Tibial artery (tissue), 4 donors: ENCODE measurements at places on chromosomes 12 and 14.
A peak's percentile ranks its signal among the peaks of the same experiment; 100 is the strongest.

DNA sequence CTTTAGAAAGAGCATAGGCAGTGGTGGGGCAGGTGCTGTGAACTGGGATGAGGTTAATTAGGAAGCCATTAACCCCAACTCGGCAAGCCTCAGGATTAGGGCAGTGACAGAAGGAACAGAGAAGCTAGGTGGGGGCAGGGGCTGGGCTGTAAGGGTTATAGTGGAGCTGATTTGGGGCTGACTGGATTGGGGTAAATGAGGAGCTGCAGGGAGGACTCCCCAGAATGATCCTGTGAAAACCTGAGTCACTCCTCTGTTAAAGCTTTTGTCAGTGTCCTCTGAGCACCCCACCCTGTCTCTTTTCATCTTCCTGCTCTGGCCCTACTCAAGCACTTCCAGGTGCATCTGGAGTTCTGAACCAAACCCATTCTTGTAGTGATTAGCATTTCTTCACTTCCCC lies 4.4 kb downstream of the KLC1 start:
- no peak for DNase-seq

- no peak for DNase-seq
Measured at GRCh38 chr12:111687255-111687654, 1.4 kb downstream of the ACAD10 start.

GRCh38 chr12:111584959-111585358 lies 14.2 kb downstream of the ATXN2 start:
- DNase-seq, result no peak

DNA sequence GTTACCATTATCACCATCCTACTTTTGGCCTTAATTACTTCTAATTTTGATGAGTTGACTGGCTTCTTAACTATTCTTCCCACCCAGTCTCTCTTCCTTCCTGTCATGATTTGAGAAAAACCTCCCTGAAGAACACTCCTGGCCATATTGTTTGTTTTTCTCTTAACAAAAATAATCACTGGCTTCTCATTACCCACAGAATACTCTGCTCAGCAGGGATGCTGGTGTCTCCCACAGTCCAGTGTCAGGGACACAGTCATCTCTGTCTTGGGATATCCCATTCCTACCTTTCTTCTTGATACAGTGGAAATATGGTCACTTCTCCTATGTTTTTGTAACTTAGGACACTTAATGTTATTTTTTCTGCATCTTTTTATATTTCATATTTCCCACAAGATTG lies 103.7 kb downstream of the SRGAP1 start:
- no peak for DNase-seq

DNA sequence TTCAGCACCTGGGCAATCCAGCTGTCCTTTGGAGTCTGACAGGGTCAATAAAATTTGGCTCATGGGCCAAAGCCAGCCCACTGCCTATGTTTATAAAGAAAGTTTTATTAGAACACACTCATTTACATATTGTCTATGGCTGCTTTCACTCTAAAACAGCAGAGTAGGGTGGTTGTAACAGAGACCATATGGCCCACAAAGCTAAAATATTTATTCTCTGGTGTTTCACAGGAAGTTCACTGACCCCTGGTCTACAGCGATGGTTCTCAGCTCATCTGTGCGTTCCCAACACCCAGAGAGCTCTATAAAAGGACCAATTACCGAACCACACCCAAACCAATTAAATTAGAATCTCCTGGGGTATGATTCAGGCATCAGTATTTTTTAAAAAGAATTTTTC lies 37.7 kb upstream of the RTRAF start:
- no peak for DNase-seq

- no peak for DNase-seq
Measured at GRCh38 chr12:95463050-95463449, 10.9 kb upstream of the METAP2 start.

DNA sequence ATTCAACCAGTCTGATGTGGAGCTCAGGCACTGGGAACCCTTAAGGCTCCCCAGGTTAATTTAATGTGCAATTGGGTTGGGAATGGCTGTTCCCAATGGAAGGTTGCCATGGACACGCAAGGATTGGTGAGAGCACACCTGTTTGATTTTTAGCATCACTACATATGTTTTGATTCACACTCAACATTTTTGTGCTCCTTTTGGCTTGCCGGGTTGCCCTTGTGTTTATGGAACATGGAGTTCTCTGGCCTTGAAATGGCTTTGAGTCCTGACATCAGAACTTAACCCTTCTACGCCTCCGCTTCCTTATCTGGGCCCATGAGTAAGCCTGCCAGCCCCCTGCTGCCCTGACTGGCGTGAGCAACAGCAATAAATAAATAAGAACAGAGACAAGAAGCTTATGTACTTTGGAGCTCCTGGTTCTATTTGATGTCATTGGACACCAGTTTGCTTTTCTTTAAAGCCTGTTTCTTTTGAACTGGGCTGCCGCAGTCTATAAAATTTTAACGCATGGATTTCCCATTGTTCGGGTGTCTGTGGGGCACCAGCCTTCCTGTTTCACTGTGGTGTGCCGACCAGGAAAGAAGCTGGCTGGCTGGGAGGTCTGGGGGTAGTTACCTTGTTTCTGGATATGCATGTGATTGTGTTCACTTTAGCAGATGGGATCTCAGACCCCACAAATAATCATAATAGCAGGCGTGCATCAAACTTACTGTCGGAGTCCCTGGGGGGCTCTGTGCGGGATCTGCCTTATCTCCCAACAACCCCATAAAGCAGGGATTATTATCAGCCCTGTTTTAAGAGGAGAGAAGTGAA lies 27.8 kb downstream of the TBX3 start:
- DNase-seq, result no peak

GRCh38 chr14:61719344-61720293 lies 24.3 kb downstream of the HIF1A start:
- no peak for DNase-seq

GRCh38 chr12:133106253-133106652 lies 23.8 kb downstream of the ZNF891 start:
- no peak for DNase-seq

- DNase-seq, result peak; percentile 65
Measured at GRCh38 chr12:46825591-46826414, at the start of gene SLC38A4. SLC38A4 (minus strand) TSS chr12:46825997; CDS start chr12:46793071, 32,926 bp downstream.

DNA sequence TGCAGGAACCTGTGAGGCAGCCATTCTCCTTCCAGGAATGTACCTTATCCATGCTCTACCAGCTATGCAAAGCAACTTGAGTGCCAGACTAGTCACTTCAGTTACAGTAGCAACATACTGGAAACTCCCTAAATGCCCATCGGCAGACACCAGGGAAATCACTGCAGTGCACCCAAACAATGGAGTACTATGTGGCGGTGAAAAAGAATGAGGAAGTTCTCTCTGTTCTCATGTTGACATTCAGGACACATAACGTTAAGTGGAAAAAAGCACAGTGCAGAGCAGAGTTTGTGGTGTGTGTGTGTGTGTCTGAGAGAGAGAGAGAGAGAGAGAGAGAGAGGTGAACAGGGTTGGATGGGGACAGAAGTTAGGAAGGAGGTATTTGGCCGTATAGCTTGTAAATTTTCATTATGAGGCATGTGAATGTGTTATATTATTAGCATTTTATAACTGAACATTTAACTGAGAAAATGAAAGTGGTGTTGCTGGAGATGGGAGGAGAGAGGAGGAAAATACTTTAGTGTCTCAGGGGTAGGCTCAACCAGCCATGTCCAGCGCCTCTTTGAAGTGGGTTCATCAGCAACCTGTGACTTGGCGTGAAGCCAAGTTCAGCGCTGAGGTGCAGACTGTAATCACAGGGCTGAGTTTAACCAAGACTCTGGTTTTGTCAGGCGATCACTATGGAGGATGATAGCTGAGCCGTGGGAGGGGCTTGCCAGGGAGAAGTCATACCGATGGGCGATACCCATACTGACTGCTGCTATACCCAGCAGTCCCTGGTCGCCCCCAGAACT lies 17.3 kb downstream of the TNFAIP2 start:
- DNase-seq, result no peak

DNA sequence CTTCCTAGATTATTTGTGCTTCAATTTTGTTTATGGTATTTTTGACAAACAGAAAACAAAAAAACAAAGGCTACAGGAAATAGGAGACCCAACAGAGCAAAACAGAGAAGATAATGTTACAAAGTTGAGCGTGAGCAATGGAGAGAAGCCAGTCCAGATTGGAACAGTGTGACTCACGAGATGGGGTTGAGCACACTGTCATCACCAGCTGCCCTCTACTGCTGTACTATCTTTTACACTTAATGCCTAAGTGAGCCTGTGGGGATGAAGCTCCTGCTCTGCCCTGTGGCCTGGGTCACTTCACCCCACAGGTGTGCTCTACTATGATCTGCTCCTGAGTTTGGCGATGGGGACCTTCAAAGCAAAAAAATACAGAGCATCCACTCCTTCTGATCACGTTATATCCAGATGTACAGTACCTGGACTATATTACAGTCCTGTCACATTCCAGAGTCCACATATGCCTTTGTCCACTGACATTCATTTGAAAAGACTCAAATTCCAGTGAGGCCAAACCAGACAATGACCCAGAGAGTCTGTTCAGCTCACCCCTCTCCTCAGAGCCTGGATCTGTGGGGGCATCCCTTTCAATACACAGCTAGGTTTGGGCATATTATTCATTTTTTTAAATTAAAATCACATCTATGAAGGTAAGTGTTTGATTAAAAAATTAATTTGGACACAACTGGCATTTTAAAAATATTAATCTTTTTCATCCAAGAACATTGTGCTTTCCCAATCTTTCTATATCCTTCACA lies 4.4 kb downstream of the IPO8 start:
- peak; percentile 23 for DNase-seq

GRCh38 chr12:23847857-23848256 lies 101.6 kb downstream of the SOX5 start:
- no peak for DNase-seq

DNA sequence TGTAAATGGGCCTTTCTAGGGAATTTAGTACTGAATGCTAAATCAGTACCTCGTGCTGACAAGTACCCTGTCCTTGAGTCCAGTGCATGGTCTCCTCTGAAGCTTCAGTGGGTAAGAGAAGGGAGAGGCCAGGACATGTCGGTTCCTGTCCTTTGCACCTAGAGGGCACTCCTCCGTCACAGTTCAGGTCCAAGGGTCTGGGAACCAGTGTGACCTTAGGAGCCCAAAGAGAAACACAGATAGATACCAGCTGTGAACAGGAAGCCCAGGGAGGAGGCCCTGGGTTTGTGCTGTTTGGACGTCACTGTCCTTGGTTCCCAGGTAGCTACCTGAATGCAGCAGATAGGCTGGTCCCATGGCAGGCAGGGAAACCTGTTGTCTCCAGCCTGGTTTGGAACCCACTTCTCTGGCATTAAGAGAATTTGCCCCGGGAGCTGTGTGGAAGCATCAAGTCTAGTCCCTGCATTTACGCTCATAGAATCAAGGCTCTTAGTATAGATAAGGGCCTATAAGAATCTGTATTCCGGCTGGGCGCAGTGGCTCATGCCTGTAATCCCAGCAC lies 3.9 kb upstream of the FGF23 start:
- no peak for DNase-seq

DNA sequence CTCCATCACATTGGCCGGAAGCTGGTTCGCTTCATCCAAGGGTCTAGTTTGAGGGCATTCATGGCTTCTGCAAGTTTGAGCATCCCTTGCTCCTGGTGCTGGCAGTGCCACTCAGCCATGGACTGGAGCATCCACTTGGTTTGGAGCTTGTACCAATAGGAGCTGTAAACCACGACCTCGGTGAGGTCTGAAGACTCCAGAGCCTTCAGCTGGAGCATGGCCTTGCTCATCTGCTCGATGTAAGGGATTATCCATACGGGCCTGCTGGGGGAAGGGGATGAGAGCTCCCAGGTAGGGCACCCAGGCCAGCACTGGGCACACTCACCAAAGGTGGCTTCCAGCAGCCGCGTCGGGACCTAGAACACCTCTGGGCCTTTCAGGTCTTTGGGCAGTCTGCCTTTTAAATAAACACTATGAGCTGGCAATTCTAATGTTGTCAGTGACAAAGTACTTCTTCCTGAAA lies 13.5 kb downstream of the FOS start:
- no peak for DNase-seq

GRCh38 chr12:45974883-45975282 lies 15.5 kb downstream of the SCAF11 start:
- DNase-seq, result no peak

DNA sequence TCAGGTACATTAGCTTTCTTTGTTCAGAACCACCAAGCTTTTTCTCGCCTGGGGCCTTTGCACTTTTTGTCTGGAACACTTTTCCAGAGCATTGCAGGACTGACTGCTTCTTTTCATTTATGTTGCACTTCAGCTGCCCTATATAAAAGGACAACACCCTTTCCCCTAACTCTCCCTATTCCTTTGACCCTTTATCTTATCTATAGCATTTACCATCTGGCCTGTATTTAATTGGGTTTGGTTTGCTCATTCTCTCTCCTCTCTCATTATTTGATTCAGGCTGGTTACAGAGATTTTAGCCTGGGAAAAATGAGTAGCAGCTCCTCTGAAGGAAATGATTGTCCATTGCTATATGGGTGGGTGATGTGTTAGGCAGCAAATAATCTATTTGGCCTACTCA lies 165.4 kb downstream of the KICS2 start:
- no peak for DNase-seq

GRCh38 chr14:105532735-105533141 lies 6.4 kb downstream of the TMEM121 start:
- peak; percentile 57 for DNase-seq

- no peak for DNase-seq
Measured at GRCh38 chr14:66228267-66228970, 257.8 kb upstream of the CCDC196 start.

GRCh38 chr14:68736471-68736871 lies 56.4 kb downstream of the ZFP36L1 start:
- DNase-seq, result no peak

GRCh38 chr12:51890133-51890464 lies 2.2 kb downstream of the ANKRD33 start:
- peak; percentile 51 for DNase-seq

DNA sequence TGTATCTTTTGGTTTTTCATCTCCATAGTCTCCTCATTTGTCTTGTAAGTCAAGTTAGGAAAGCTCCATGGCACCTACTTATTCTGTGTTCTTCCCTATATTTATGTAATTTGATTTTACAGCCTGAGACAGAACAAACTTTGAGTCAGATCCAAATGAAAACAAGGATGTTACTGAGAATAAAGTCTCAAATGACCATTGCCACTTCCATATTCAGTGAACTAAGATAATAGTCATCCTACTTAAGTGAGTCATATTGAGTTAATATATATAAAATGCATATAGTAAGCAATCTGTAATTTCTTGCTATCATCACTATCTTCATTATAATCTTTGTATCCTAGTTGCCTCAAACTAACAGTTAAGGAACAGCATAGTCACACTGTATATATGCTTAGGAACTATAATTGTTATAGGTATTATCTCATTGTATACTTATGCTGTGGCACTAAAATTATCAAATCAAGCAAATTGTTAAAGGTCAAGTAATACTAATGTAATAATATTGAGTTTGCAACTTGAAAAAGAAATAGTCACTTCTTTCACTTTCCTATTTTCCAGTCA lies 30.8 kb downstream of the TMTC3 start:
- DNase-seq, result no peak

DNA sequence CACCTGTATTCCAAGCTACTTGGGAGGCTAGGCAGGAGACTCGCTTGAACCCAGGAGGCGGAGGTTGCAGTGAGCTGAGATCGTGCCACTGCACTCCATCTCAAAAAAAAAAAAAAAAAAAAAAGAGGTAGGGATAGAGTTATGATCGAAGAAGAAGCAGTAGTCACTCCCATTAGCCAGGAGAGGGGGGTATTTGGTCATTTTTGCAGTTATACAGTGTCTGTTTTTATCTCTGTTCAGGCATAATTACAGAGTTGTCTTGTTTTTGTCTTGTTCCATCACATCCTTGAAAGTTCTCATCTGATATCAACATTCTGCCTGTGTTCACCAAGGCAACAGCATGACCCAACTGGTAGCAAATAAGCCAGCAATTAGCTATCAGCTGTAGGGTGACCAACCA lies 98.5 kb upstream of the TMPO start:
- no peak for DNase-seq
